Stimulated activated CD8-positive, alpha-beta memory T cell treated with anti-CD3 and anti-CD28 coated beads, Interleukin-2, amount 100 ng/mL, for 1 hour (primary cell): ENCODE measurements at places on chromosomes 16 and 17.

GRCh38 chr17:45414990-45415881, 17.4 kb downstream of the ARHGAP27 start:
- no peak for DNase-seq

- no peak for DNase-seq
Measured at GRCh38 chr17:75812096-75813013, 27.7 kb downstream of the UNK start.

GRCh38 chr17:51154176-51154575, 817 bp downstream of the NME1 start:
- DNase-seq, result no peak

DNA sequence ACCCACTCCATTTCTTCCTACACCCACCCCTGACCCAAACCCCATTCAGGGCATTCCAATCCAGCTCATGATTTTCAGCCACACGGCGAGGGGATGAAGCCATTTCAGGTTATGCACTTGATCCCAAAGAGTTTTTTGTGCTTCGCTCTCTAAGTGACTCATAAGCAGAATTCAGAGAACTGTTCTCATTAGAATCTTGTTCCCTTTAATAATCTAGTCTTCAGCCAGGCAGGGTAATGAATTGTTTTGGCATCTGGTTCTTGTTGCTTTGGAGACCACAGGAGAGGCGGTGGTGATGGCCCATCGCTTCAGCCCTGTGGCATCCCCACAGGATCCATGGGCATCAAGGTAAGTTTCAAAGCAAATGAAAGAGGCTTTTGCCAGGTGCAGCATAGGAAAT, 4.8 kb upstream of the KRT31 start:
- DNase-seq, result no peak

GRCh38 chr16:87369796-87370719, 13.5 kb downstream of the FBXO31 start:
- DNase-seq, result no peak

GRCh38 chr17:35709874-35710273, 21.6 kb upstream of the RASL10B start:
- DNase-seq, result no peak

DNA sequence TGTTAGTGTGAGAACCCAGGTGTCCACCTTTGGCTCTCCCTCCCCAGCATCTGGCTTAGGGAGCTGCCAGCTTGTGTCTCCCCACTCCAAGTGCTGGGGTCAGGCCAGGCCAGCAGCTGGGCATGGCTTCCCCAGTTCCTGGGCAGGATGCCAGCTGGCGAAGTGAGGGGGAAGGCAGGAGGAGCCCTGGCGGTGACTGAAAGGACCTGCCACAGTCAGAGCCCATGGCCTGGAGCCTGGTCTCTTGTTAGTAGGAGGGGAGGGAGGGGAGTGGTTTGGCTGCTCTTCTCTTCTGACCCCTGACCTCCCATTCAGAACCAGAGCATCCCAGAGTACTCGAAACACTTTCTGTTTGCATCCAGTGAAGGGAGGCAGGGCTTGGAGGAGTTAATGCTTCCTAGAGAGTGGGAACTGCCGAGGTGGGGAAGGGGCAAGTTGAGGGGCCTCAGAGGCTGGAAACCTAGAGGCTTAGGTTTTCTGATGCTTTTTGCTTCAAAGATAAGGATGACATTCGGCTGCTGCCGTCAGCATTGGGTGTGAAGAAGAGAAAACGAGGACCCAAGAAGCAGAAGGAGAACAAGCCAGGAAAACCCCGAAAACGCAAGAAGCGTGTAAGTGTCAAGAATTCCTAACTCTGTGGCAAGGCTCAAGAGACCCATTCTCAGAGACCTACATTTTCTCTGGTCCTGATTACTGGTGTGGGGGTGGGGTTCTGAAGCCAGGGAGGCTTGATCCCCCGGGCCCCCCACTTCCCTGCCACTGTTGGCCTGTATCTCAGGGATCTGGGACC, 772 bp downstream of the CHD3 start:
- no peak for DNase-seq

- DNase-seq, result no peak
Measured at GRCh38 chr17:81397314-81398175, 2.3 kb downstream of the BAHCC1 start.

GRCh38 chr16:89052890-89053724, 40.5 kb upstream of the ACSF3 start:
- no peak for DNase-seq

GRCh38 chr16:11111856-11112634, 144.0 kb downstream of the SOCS1 start:
- no peak for DNase-seq

DNA sequence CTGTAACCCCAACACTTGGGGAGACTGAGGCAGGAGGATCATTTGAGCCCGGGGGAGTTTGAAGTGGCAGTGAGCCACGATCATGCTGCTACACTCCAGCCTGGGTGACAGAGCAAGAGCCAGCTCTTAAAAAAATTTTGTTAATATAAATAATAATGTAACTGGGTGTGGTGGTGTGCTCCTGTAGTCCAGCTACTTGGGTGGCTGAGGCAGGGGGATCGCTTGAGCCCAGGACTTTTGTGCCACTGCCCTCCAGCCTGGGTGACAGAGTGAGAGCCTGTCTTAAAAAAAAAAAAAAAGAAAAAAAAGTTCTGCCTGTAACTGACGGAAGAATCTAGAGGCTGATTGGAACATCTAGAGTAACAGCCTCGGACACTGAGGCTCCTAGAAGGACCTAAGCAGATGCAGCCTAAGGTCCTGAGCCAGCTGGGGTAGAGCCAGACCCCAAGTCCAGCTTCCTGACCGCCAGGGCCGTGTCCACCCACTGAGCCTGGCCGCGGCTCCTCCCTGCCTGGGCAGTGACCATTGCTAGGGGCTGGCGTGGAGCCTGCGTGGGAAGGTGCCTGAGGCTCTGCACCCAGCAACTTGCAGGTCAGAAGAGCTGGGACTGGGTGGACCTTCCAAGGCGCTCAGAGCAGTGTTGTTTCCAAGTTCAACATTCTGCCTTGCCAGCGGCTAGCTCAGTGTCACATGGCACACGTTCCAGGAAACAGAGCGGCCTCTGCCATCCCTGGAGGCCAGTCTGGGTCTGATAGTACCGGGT, 209.4 kb upstream of the CIBAR2 start:
- no peak for DNase-seq

- DNase-seq, result no peak
Measured at GRCh38 chr16:67441271-67441753, 10.4 kb downstream of the HSD11B2 start.

DNA sequence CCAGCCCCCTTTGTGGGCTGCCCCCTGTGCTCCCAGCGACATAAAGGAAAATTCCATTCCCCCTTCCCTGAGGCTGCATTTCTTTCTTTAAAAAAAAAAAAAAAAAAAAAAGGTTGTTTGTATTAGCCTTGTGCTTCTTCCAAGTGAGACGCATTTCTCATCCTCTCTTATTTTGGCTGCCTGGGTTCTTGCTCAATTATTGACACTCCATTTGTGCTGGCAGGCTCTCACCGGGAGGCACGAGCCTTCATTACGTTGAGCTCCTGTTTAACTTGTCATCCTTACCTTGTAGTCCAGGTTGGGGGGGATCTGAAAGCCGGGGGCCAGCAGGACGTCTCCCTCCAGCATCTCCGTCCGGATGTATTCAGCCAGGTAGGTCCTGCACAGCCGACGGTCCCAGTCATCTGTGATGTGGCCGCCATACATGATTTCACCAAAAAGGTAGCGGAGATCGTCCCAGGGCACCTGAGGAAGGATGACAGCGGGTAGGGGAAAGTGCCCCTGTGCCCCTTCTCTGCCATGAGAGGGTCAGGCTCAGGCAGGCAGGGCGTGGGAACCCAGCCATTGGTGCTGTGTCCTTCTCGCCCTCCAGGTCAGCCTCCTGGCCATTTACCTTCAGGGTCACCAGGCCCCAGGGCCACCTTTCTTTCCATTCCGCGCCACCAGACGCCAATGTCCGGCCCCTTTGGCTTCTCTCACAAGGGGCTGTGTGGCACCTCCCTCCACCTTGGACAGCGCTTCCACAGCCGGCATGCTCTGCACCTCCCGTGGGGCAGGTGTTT, 50.6 kb downstream of the PGS1 start:
- no peak for DNase-seq

GRCh38 chr17:50288306-50288705, 14.0 kb downstream of the TMEM92 start:
- DNase-seq, result no peak

- no peak for DNase-seq
Measured at GRCh38 chr17:72684405-72685020, 408.0 kb downstream of the SLC39A11 start.

- no peak for DNase-seq
Measured at GRCh38 chr17:32564325-32564724, 77.5 kb downstream of the CDK5R1 start.

- no peak for DNase-seq
Measured at GRCh38 chr17:67165201-67165600, 79.8 kb downstream of the HELZ start.

GRCh38 chr17:38747463-38748148, 530 bp downstream of the PCGF2 start:
- no peak for DNase-seq

DNA sequence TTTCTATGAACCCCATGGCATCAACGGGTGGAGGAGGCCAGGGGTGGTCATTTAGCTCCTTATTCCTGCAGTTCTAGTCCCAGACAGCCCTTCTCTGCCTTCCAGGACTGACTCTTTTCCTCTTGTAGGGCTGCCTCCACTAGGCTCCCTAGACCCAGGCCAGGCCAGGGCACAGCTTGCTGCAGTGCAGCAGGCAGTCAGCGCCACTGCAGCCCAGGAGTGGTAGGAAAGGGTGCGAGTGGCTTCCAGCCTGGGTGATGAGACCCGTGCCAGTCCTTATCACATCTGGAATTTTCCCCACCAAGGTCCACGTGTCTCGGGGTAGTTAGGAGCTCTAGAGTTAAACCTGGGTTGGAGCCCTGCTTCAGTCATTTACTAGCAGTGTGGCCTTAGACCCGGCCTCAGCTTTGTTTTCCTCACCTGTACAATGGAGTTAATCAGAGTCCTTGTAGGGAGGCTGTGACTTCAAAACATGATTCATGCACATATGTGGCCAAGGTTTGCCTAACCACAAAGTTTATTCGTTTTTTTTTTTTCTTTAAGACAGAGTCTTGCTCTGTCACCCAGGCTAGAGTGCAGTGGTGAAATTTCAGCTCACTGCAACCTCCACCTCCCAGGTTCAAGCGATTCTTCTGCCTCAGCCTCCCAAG, 4.7 kb downstream of the SLC5A11 start:
- DNase-seq, result no peak

- peak; percentile 68 for DNase-seq
Measured at GRCh38 chr16:29807426-29808218, 1.3 kb downstream of the MAZ start.

GRCh38 chr17:28538296-28538895, 14.0 kb downstream of the UNC119 start:
- DNase-seq, result no peak

- no peak for DNase-seq
Measured at GRCh38 chr17:67672592-67673335, 45.0 kb upstream of the NOL11 start.
